GM04503 (cell line): ENCODE measurements at places on chromosomes 1 and 21.

DNA sequence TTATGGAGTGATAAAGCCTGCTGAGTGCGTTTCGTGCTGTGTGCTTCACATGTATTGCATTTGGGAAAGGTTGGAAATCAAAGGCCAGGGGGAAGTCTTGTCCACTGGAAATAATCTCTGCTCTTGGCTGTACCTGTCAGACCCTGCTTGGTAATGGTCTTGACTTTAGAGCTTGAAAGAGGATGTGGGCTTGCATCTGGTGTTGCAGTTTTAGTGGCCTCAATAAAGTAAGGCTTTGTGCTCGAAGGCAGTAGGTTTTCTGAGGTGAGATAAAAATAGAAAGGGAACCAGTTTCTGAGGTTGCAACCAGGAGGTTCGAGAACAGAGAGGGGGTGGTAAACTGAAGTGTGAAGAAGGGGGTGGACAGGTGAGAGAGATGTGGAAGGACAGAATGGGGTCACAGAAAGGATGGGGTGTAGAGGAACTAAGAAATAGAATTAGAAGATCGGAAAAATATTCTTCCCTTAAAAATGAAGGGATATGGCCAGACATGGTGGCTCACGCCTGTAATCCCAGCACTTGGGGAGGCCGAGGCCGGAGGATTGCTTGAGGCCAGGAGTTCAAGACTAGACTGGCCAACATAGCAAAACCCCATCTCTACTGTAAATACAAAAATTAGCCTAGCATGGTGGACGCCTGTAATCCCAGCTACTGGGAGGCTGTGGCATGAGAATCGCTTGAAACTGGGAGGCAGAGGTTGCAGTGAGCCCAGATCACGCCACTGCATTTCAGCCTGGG, 1.5 kb downstream of the S100PBP start:
- no peak for DNase-seq

DNA sequence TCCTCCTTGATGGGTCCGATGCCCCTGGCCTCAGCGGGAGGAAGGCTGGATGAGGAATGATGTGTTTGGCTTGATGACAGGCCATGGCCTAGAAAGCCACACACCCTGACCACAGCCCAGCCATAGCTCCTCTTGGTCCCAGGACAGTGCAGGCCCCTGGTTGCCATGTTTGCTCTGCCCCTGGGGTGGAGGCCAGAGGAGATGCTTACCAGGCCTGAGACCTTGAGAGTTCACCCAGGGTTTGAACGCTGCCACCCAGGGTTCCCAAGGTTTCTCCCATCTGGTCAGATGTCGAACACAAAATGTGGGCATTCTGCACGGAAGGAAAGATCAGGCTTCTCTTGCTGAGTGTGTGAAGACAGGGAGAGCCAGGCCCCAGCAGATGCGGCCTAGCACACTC, 2.6 kb downstream of the C1orf226 start:
- DNase-seq: no peak

DNA sequence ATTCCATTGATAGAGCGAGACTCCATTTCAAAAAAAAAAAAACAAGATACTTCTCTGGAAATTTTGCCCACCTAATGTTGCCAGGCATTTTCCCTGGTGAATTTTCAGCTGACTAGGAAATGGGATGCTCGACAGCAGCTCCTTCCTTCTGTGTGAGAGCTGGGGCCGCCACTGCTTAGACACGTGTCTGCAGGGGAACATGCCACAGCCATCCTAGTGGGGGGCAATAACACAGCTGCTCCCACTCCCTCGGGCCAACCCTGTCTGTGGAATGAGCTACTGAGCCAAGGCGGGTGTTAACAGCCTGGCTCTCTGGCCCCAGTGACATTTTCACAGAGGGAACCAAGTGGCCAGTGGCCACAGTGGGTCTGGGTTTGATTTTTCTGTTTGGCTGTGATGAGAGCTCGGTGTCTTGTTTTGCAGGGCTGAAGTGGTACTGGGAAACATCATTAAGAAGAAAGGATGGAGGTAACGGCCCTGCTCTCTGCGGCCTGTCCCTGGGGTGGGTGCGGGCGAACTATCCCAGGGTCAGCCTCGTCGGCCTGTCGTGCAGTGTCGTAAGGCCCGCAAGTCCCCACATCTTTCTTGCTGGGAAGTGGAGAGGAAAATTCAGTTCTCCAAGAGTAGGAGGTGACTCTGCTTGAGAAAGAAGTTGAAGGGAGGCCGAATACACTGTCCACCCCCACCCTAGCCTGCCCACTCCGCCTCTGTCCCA, 39.2 kb downstream of the KCNAB2 start:
- no peak for DNase-seq

DNA sequence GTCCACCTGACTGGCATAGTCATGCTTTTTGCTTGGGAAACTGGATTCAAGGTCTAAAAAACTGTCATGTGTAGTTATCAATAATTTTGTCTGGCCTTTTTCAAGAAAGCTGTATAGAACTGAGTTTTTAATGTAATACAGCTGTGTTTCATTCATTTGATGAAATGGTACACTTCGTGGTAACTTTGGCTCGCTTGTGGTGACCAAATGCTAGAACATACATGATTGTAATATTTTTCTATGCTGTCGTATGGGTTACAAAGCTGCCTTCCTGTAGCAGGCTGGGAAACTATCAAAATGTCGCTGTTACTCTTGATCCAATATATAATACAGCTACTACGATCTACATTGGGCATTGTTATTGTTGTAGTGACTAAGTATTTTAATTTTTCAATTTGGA, 2.1 kb downstream of the LRRC42 start:
- DNase-seq: no peak

GRCh38 chr1:202968895-202969295, 1.8 kb upstream of the CYB5R1 start:
- DNase-seq: no peak

GRCh38 chr1:156458181-156458503, 42.4 kb downstream of the MEF2D start:
- DNase-seq: no peak

DNA sequence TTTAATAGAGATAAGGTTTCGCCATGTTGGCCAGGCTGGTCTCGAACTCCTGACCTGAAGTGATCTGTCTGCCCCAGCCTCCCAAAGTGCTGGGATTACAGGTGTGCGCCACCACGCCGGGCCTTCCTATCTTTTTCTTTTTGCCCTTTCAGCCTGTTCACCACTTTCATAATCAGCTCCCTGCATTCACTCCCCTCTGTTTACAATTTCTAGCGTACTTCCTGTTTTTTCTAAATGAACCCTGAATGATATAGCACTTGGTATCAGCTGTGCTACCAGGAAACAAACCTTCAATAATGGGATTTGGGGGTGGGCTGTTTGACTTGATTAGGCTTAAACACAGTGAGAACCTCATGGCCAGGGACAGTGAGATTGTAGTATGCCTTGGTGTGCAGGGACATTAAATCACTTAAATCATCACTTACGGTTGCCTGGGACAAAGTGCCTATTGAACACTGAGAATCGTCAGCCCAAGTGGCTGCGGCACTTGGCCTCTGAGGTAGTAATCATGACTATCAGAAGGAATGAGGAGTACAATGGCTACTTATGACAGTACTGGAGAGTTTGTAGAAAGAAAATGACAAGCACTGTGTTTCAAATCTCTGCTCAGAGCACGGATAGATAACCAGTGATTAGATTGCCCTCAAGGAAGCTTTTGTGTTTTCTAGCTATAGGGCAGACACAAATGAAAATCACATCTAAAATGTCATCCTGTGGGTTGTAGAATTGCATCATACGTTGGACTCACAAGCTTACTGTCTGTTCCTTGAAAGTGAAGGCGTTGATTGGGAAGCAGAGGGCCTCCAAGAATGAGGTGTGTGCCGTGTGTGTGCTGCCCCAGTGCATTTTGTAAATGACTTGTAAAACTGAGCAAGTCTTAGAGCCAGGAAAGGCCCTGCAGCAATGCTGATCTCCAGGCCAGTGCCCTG, 661.8 kb downstream of the MATN1 start:
- no peak for DNase-seq

GRCh38 chr1:205214756-205215155, 3.3 kb upstream of the DSTYK start:
- no peak for DNase-seq

DNA sequence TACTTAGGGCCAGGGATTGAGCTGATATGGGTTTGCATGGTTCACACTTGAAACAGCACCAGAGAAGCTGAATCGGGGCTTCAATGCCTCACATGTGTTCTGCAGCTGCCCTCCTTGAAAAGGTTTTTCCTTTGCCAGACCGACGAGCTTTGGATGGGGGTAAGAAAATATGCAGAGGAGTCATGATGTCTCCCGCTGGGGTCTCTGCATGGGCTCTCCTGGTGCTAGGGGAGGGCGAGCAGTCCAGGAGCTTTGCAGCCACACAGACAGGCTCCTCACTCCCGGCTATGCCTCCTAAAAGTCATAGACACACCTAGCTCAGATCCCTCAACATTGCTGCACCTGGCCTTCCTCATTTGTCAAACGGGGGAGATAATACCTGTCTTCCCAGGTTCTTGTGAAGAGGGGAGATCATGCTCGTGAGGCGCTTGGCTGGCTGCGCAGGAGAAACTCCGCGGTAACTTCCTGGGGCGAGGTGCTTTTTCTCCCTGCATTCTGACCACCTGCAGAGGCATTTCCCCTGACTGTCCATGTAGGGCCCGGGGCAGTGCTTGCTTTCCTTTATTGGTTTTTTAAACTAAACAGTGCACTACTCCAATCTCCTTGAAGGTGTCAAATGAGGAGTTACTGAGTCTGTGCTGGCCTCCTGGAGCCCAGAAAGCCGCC, 112.4 kb downstream of the PLXNA2 start:
- no peak for DNase-seq

DNA sequence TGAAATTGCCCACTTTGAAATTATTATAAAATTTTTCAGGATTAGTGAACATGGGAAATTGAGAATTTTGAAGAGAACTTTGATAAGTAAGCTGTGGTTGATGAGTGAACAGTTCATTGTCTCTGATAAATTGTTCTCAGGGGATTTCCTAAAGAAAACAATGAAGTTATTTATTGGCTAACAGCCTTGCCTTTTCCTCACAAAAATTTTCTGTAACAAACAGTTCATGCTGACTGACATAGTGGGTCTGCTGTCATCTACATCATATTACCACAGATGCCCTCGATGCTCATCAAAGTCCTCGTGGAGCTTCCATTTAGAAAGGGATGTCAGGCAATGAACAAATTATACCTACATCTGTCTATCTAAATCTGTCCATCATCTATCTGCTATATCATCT, 113.4 kb downstream of the PTBP2 start:
- no peak for DNase-seq

DNA sequence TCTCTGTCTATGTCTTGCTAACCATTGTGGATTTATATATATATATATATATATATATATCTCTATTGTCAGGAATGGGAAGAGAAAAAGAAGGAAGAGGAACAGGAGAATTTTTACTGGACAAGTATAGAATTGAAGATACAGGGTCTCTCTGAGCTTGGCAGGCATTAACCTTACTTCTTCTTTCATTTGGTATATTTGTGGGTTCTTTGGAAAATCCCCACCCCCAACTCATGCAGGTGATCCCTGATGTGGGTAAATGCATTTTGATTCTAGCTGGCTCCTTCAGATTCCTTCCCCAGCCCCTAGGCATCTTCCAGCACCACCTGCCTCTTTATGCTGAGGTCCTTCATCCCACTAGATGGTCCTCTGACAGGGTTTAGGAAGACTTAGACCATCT, 78.8 kb upstream of the TRABD2B start:
- no peak for DNase-seq

GRCh38 chr1:3785045-3785444, 11.3 kb downstream of the LRRC47 start:
- DNase-seq: no peak

- no peak for DNase-seq
Observed at GRCh38 chr1:30818568-30819243, 61.1 kb upstream of the LAPTM5 start.

- DNase-seq: no peak
Observed at GRCh38 chr1:153711026-153711425, 16.8 kb upstream of the INTS3 start.

DNA sequence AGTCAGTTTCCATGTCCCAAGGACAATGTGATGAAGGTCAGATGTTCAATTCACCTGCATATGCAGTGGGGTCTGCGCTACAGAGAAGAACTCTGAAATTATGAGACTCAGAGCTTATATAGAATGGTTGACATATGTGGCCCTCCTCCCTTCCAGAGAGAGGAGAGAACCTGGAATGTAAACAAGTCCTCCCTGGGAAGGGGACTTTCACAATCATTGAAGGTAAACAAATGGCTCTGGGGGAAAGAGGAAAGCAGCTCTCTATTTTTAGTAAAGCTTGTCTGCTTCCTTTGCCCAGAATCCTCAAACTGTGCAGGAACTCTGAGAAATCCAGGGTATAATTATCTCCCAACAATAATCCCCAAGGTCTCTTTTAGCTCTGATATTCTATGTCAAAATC, 9.8 kb downstream of the OVGP1 start:
- peak; percentile 20 for DNase-seq

DNA sequence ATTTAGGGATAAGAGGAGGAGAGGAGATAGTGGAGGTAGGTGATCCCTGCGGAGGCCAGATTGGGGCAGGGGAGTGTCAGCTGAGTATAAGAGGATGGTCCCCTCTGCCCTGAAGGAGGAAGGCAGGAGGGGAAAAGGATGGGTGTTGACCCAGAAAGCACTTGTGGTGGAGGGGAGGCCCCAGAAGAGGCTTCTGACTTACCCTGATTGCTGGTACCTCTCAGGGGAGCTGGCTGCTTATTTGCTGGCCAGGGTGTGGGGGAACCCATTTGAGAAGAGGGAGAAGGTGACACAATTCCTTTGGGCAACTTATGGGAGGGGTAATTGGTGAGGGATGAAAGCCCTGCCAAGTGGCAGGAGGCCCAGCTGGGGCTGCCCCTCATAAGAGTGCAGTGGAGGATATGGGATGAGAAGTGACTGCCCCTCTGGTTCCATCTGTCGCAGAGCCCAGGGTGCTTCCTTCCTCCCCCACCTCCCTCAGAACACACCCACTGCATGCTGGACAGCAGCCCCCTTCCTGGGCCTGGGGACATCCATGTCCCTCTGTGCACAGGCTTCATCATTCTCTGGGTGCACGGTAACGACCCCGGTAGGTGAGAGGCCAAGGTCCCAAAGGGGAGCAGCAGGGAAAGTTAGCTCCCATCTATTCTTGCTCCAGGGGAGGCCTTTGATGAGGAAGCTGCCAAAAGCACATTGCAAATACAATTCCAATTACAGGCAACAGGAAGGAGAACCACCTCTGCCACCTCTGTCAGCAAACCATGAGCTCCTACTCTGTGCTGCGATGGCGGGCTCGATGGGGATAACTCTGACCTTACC, 1.4 kb upstream of the PCSK9 start:
- no peak for DNase-seq

- DNase-seq: no peak
Observed at GRCh38 chr1:153262462-153263157, 3.1 kb downstream of the LORICRIN start.

DNA sequence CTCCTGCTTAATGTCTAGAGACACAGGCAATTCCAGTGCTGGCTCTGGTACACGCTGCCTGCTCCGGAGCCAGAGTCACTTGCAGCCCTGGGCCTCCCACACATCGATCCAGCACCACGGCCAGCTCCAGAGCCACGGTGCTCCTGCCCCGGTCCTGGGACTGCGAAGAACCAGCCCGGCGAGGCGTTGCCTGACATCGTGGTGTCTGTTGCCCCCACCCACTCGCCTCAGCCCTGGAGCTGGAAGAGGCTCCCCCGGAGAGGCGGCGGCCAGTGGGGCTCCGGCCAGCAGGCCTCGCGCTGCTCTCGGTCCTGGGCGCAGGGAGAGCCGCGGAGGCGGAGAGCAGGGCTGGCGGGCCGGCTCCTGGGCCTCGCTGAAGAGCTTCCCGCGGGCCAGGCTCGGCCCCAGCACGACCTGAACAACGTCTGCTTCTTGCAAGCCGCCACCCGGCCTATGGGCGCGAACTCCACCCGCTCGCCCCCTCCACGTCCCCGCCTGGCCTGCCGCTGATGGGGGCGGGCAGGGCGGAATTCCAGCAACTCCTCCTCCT, 364.8 kb downstream of the CEP170 start:
- DNase-seq: no peak
